ENCODE measurements at places on chromosomes 5 and 9.
A peak's percentile ranks its signal among the peaks of the same experiment; 100 is the strongest.

- DNase-seq, result peak; percentile 31
Observed at GRCh38 chr9:124941679-124942561, 1.0 kb upstream of the GOLGA1 start.

DNA sequence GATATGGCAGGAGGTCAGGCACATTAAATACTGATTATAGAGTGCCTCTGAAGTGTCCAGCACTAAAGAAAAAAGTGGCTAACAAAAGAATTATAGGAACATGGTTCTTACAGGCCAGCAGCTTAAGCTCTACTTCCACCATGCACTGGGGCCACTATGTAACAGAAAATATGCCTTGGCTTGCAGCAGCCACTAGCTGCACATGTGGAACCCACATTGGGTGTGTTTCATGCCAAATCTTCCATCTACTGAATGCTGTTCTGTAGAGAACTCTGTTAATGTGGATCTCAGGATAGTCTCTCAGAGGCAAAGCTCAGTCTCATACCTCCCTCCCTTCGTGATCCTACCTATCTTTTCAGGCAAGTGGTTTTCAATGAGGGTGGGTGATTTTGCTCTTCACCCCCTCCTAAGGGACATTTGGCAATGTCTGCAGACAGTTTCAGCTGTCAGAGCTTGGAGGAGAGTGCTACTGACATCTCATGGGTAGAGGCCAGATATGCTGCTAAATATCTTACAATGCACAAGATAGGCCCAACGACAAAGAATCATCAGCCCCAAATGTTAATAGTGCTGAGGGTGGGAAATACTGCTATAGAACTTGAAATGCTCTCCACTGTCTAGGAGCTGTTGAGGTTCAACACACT lies 218.9 kb downstream of the TARS1 start:
- no peak for DNase-seq

GRCh38 chr5:135737701-135738563 lies 96.5 kb upstream of the SLC25A48 start:
- DNase-seq, result no peak

- DNase-seq, result no peak
Observed at GRCh38 chr5:102670224-102670836, 84.8 kb upstream of the PAM start.

DNA sequence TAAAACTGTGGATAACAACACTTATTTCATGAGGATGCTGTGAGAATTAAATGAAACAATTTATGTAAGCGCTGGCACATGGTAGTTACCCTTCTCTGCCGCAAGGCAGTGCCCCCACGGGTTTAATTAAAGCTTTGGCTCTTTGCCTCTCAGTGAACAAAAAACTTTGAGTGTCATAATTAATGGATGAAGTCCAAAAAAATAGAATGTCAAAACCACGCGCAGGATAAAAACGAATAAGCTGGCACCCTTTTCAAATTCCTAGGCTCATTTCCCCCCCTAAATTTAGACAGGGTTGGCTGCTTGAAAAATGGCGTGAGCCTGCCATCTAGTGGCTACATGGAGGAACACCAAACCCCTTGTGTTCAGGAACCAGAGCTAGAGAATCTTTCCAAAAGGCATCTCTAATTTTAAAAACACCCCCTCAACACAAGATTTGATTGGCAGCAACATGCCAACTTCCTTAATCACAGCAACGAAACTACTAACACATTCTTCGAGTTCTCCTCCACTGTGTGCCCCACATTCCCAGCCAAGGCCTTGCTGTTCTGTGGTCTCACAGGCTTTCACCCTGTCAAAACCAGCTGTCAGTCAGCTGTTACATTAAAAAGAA lies 29.0 kb upstream of the CCNG1 start:
- peak; percentile 12 for DNase-seq

GRCh38 chr5:153525536-153525935 lies 35.1 kb downstream of the GRIA1 start:
- no peak for DNase-seq

Measured in stimulated activated CD8-positive, alpha-beta memory T cell treated with anti-CD3 and anti-CD28 coated beads, Interleukin-4, amount 100 ng/mL, for 4 hours (primary cell).